M059J (cell line): ENCODE measurements at places on chromosomes 6 and 20. TPM values are rescaled to one million over a fixed set of nuclear protein-coding genes. Genes with fewer than 3 reads are reported as not detected.

DNA sequence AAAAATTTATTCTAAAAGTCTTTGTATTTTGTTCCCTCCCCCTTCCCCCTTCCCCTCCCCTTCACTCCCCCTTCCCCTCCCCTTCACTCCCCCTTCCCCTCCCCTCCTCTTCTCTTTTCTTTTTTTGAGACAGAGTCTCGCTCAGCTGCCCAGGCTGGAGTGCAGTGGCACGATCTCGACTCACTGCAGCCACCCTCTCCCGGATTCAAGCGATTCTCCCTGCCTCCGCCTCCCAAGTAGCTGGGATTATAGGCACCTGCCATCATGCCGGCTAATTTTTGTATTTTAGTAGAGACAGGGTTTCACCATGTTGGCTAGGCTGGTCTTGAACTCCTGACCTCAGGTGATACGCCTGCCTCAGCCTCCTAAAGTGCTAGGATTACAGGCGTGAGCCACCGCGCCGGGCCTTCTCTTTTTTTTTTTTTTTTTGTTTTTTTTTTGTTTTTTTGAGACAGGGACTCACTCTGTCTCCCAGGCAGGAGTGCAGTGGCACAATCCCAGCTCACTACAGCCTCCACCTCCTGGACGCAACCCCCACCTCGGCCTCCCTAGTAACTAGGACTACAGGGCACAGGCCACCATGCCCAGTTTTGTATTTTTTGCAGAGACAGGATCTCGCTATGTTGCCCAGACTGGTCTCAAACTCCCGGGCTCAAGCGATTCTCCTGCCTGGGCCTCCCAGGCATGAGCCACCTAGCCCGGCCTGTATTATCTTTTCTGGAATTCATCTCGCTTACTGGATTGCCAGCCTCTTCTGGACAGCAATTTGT is 1.1 kb upstream of the AFG1L start:
- no peak for DNase-seq

DNA sequence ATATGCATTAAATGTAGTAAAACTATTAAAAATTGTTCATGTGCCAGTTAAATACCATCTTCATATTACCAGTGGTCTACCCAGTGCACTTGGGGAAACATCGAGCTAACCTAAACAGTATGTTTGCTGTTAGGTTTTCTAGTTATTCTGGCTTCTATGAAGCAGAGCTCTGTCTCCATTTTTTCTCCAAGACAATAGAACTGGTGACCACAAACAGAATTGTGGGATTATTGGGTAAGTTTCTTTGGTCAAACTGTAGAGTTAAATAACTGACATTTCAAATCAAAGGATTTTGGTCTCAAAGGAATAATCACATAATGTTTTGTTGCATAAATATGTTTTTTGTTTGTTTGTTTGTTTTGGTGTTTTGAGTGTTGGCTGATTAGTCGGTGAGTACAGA is 40.5 kb upstream of the EDN3 start:
- DNase-seq, result no peak

DNA sequence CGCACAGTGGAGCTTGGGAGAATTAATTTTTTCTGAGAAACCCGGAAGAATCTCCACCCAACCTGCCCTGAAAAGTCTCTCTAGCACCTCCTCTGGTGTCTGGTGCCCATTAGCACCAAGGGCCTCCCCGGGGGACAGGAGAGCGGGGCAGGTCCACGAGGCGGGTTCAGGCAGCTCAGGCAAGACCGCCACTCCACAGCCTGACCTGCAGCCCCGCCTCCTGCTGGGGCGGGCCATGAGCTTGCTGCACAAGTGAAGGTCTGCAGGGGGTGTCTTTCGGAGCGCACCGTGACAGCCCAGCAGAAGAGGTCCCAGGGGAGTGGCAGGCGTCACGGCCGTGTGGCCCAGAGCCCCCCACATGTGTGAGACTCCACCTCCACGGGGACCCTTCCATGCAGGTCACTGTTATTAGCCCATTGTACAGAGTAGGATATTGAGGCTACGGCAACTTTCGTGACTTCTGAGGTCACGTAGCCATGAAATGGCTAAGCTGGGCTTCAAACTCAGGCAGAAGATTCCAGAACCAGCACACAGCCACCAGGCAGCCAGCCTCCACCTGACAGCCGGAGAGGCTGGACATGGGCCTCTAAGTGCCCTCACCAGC is 63.9 kb upstream of the SLCO4A1 start:
- no peak for DNase-seq

DNA sequence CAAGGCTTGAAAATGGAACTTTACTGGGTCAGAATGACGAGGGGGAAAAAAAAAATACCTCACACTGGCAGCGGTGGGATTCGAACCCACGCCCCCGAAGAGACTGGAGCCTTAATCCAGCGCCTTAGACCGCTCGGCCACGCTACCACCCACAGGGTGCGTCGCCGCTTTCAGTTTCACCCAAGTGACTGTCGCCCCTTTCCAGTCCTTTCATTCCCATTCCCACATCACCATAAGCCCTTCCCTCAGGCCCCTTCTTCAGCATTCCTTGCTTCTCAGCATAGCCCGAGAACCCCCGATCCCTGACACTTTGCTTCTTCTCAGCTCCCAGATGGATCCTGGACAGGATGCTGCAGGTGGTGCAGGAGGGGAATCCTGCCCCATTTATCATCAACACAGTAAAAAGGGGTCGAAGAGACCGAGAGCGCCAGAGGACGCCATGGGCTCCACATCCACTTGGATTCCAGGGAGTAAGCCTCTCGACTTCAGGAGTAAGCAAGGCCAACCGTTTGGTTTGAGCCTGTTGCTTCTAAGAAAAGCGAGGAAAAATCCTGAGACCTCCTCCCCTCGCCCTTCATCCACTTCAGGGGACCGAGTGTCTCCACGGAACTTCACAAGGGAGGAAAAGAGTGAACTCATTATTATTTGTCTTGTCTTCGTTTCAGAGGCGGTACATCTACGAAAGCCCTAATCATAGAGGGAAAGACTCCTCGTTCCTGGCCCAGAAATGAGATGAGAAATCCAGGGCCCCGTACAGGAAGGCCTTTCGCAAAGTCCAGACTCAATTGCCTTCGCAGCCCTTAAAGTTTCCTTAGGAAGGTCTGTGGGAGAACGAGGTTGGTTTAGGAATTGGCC is 20.0 kb upstream of the TRIM27 start:
- peak; percentile 90 for DNase-seq

DNA sequence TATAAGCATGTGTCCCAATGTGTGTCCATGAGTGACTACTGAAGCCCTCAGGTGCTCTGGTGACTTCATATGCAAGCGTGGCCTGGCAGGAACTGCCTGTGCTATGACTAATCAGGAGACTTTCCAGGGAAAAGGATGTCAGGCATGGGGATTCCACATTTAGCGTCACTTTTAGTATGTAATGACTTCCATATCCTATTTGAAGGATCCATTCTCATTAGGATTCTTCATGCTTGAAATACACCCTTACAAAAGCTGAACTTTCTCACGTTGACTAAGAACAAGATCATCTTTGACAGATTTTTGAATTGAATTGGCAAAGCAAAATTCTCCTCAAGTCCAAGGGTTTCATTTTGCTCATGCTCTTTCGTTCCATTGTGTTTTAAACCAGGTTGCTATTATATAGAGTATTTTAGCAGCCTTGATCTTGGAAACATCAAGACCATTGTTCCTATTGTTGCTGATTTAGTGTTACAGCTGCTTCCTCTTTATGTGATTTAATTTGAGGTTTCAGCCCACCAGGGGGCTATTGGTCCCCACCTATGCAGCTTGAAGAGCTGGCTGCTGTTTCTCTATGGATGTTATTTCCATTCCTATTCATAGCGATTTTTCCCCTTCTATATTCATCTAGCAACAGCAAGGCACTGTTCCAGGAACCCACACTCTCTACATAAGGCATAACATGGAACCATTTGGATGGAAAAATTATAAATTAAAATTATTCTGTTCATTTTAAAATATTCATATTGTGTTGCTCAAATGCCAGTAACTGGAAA is 418.6 kb downstream of the CDKAL1 start:
- DNase-seq, result peak; percentile 97

Gene ZFP57
- 0.05 TPM in 1 of 2 replicates, not detected in the other for total RNA-seq

Gene SLC16A10
- 1.7 and 2.1 TPM in 2 replicates for total RNA-seq

Gene FLRT3
- total RNA-seq, result 0.27 and 0.79 TPM in 2 replicates

Gene HEY2
- total RNA-seq, result not detected in 2 replicates

Gene NTSR1
- 0.07 and 0.54 TPM in 2 replicates for total RNA-seq

Gene HCRTR2
- 0.15 TPM in 1 of 2 replicates, not detected in the other for total RNA-seq

Gene KPNA5
- 2.7 and 2.9 TPM in 2 replicates for total RNA-seq

Gene AK9
- 1.2 and 3.7 TPM in 2 replicates for total RNA-seq

Gene CCM2L
- not detected in 2 replicates for total RNA-seq

Gene LRRN4
- 0.76 and 1.3 TPM in 2 replicates for total RNA-seq

Gene EDN1
- total RNA-seq, result 12.5 and 16.4 TPM in 2 replicates

Gene SFTA2
- total RNA-seq, result not detected in 2 replicates

Gene EMILIN3
- total RNA-seq, result not detected in 2 replicates
